Vagina (tissue), 2 donors: ENCODE measurements at places on chromosomes 1 and 21.

- H3K36me3 ChIP-seq = no peaks in the 10 kb centered on the region
- no peaks in the 10 kb centered on the region for H3K27me3 ChIP-seq
- no peak for DNase-seq
- no peak overlapping the region for H3K27ac ChIP-seq
- H3K4me3 ChIP-seq = no peak overlapping the region
- H3K4me1 ChIP-seq = no peaks in the 10 kb centered on the region
Measured at GRCh38 chr1:39608921-39609320, 30.5 kb downstream of the HEYL start.

GRCh38 chr1:19390901-19391595 is 78.9 kb downstream of the SLC66A1 start:
- H3K27ac ChIP-seq = peak overlapping the region; percentile 93
- no peaks in the 10 kb centered on the region for H3K36me3 ChIP-seq
- no peak overlapping the region for H3K4me3 ChIP-seq

GRCh38 chr1:68800182-68800581 is 303.3 kb upstream of the DEPDC1 start:
- no peaks in the 10 kb centered on the region for H3K36me3 ChIP-seq
- no peak overlapping the region for H3K4me3 ChIP-seq
- no peaks in the 10 kb centered on the region for H3K27me3 ChIP-seq
- H3K4me1 ChIP-seq = peaks cover 8% of the 10 kb centered on the region

- no peaks in the 10 kb centered on the region for H3K27me3 ChIP-seq
- peak overlapping the region; percentile 73 for H3K4me3 ChIP-seq
- peak overlapping the region; percentile 86 for H3K27ac ChIP-seq
- no peaks in the 10 kb centered on the region for H3K36me3 ChIP-seq
- H3K4me1 ChIP-seq = peaks cover 69% of the 10 kb centered on the region
Measured at GRCh38 chr1:23556635-23557470, 2.4 kb downstream of the ID3 start.

GRCh38 chr1:22285549-22286396 is 142.9 kb upstream of the WNT4 start:
- no peaks in the 10 kb centered on the region for H3K36me3 ChIP-seq
- peak; percentile 90 for DNase-seq
- H3K4me1 ChIP-seq = no peaks in the 10 kb centered on the region
- H3K4me3 ChIP-seq = no peak overlapping the region

DNA sequence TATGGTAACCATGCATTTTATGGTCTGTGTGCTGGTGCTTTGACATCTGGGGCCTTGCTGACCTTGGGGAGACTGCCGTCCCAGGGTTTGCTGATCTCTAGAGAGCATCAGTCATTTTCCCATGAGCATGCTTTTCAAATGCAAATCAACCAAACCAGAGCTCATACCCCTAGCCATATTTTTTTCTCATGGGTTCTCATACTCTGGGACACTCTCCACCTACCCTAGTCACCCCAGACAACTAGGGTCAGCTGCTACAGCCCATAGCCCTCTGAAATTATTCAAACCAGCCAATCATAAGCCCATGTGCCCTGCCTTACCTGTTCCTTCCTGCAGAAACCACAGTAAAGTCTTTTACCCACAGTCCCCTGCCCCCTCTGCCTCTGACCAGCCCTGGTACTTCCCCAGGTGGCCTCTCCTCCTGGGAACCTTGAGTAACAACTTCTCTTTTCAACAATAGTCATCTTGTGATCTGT is 132.0 kb downstream of the MAP3K21 start:
- H3K4me3 ChIP-seq = no peak overlapping the region
- no peaks in the 10 kb centered on the region for H3K27me3 ChIP-seq
- H3K4me1 ChIP-seq = no peaks in the 10 kb centered on the region
- H3K27ac ChIP-seq = no peak overlapping the region

DNA sequence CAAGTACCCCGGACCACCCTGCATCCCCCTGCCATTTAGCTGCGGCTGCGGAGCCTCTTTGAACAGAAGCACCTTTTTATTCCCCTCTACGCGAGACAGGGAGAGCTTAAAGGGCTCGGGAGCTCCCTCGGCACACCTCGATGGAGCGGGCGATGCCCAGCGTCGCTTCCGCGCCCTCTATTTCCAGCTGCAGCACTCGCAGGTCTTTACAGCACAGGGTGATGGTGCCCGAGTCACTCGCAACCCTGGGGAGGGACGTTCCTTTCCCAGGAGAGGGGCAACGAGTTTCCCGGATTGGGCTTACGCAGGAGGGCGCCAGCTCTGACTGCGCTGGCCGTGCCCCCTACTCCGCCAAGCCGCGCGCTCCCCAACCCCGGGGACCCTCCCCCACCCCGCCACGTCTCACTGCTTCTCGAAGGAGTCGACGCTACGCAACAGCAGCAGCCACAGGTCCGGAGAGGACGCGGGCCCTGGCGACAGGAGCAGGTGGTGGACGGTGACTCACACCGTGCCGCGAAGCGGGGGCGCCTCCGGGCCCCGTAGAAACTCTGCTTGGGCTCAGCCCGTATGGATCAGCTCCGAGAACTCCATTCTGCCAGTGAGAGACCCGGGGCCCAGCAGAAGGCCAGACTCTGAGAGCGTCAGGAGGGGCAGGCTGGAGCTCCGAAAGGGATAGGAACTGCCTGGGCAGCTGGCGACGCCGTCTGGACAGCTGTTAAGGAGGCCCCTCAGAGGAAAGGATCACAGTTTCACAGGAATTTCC is 5.8 kb upstream of the FAM167B start:
- H3K27ac ChIP-seq = peak overlapping the region; percentile 89
- H3K36me3 ChIP-seq = no peaks in the 10 kb centered on the region
- H3K27me3 ChIP-seq = no peaks in the 10 kb centered on the region
- peak overlapping the region; percentile 77 for H3K4me3 ChIP-seq

GRCh38 chr1:193626695-193627094 is 440.3 kb upstream of the B3GALT2 start:
- no peaks in the 10 kb centered on the region for H3K27me3 ChIP-seq
- no peaks in the 10 kb centered on the region for H3K36me3 ChIP-seq
- H3K4me3 ChIP-seq = no peak overlapping the region
- H3K27ac ChIP-seq = no peak overlapping the region
- H3K4me1 ChIP-seq = no peaks in the 10 kb centered on the region

GRCh38 chr1:86687595-86687994 is 16.8 kb upstream of the SH3GLB1 start:
- no peak overlapping the region for H3K4me3 ChIP-seq
- H3K4me1 ChIP-seq = no peaks in the 10 kb centered on the region
- H3K27ac ChIP-seq = no peak overlapping the region
- no peaks in the 10 kb centered on the region for H3K36me3 ChIP-seq

- no peaks in the 10 kb centered on the region for H3K36me3 ChIP-seq
- H3K4me3 ChIP-seq = no peak overlapping the region
- H3K27me3 ChIP-seq = no peaks in the 10 kb centered on the region
- DNase-seq = no peak
- no peak overlapping the region for H3K27ac ChIP-seq
- no peaks in the 10 kb centered on the region for H3K4me1 ChIP-seq
Measured at GRCh38 chr1:167854184-167854583, 59.8 kb downstream of the ADCY10 start.

DNA sequence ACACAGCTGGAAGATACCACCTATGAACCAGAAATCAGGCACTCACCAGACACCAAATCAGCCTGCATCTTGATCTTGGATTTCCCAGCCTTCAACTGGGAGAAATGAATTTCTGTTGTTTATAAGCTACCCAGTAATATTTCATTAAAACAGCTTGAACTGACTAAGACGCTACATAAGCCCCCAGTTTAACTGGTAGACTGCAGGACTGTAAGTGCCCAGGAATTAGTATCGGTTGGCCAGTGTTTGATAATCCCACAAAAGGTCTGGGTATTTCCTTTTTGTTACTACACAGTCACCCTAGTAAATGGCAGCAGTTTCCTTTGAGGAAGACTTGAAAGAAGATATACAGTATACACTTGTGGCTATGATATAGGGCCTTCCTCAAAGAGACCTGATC is 7.3 kb upstream of the SLC35D1 start:
- no peaks in the 10 kb centered on the region for H3K4me1 ChIP-seq

GRCh38 chr1:200778766-200779165 is 40.1 kb downstream of the CAMSAP2 start:
- peaks cover 47% of the 10 kb centered on the region for H3K4me1 ChIP-seq
- DNase-seq = no peak
- no peaks in the 10 kb centered on the region for H3K27me3 ChIP-seq
- no peak overlapping the region for H3K27ac ChIP-seq
- H3K4me3 ChIP-seq = no peak overlapping the region
- H3K36me3 ChIP-seq = peaks cover 7% of the 10 kb centered on the region

DNA sequence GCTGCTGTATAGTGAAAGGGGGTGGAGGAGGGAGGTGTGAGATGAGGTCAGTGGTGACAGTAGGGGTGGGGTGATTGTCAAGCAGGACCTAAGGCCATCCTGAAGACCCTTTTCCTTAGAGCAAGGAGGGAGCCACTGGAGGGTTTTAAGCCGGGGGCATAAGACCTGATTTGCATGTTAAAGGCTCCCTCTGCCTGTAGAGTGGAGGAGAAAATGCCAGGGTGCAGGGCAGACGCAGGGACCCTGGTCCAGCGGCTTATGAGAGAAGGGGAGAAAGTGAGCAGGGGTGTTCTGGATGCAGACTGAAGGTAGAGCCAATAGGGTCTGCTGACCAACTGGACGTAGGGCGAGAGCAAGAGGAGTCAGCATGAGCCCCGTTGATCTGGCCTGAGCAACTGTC is 154.1 kb downstream of the TRABD2B start:
- no peak overlapping the region for H3K27ac ChIP-seq
- no peak for DNase-seq
- no peaks in the 10 kb centered on the region for H3K27me3 ChIP-seq

DNA sequence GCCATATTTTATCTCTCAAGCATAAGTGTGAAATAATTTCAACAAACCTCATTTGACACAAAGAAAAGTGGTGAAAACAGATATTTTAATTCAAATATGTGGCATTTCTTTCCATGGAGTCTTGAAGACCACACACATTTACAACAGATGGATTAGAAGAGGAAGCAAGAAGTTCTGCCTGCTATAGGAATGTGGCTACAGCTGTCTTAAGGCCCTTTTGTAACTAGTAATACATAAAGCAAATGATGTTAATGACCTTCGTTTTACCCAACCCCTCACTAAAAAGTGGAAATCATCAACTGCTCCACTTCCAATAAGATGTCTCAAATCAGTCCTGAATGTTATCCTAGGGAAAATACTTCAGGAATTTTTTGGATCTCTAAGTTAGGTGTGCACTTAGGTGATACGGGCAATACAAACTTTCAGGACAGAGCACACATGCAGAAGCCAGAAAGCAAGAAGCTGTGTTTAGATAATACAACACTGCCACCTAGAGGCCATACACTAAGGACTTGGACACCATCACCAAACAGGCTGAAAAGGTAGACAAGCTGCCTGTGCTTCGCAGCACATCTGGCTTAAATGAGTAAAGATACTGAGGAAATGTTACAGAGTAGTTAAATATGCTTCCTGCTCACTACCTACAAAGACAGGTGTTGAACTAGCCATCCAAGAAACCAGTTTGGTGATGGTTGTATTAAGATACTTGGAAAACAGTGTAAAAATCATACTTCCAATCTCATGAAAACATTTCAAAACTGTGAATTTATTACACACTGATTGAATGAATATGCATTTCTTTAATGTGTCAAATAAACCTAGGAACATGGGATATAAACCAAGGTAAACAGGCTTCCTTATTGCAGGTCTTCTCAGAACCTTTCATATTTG is 24.4 kb downstream of the RRAGC start:
- H3K27ac ChIP-seq = no peak overlapping the region
- H3K36me3 ChIP-seq = peaks cover 20% of the 10 kb centered on the region
- no peak overlapping the region for H3K4me3 ChIP-seq
- DNase-seq = no peak
- no peaks in the 10 kb centered on the region for H3K4me1 ChIP-seq

DNA sequence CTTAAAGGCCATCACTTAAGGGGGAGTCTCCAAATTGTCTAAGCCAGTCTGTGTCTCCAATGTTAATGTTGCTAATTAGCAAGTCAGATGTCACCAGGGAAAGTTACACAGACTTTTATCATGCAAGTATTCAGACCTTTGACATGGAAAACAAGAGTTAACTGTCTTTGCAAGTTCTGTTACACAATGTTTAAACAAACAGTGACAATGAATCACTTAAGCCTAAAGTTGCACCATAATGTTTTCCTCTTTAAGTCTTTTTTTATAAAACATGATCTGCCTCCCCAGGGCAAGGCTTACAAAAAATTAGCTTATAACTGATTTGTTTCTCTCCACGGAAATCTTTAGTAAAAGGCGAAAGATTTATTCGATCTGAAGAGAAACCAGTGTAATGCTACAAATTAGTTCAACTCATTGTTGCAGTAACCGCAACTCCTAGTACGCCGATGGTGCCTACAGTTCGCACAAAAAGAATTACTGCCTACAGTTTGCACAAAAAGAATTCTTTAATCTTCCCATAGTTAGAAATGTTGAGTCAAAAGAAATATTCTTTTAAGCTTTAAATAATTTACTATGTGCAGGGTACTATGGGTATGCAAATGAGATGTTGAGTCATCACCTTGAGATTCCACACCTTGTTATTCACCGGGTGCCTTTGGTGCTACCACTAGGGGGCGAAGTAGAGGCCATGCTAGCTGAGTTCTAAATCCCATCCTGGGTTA is 45.3 kb downstream of the HHAT start:
- H3K4me1 ChIP-seq = peaks cover 10% of the 10 kb centered on the region
- H3K4me3 ChIP-seq = no peak overlapping the region
- H3K27ac ChIP-seq = peak overlapping the region; percentile 52
- no peak for DNase-seq
- no peaks in the 10 kb centered on the region for H3K27me3 ChIP-seq
- no peaks in the 10 kb centered on the region for H3K36me3 ChIP-seq

GRCh38 chr1:8267307-8267706 is 50.6 kb upstream of the SLC45A1 start:
- no peak for DNase-seq
- H3K4me3 ChIP-seq = no peak overlapping the region
- H3K27me3 ChIP-seq = no peaks in the 10 kb centered on the region
- H3K4me1 ChIP-seq = no peaks in the 10 kb centered on the region
- H3K27ac ChIP-seq = no peak overlapping the region

DNA sequence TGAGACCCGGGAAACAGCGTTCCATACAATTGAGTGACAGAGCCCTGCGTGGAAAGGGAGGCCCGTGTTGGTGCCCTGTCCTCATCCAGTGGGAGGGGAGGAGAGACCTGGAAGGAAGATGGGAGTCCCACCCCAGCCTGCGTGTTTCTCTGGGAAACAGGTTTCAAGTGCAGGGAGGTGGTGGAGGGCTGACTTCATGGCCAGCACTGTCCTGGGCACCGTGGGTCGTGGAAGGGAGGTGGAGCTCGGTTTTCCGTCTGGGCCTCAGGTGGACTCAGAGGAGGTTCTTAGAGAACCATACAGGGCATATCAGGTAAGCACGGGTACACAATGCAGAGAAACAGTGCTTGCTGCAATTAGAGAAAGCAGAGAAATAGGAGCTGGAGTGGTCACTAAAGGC is 222.6 kb downstream of the CAMTA1 start:
- no peak overlapping the region for H3K4me3 ChIP-seq
- H3K4me1 ChIP-seq = no peaks in the 10 kb centered on the region
- no peak overlapping the region for H3K27ac ChIP-seq
- DNase-seq = no peak
- no peaks in the 10 kb centered on the region for H3K27me3 ChIP-seq
- no peaks in the 10 kb centered on the region for H3K36me3 ChIP-seq

DNA sequence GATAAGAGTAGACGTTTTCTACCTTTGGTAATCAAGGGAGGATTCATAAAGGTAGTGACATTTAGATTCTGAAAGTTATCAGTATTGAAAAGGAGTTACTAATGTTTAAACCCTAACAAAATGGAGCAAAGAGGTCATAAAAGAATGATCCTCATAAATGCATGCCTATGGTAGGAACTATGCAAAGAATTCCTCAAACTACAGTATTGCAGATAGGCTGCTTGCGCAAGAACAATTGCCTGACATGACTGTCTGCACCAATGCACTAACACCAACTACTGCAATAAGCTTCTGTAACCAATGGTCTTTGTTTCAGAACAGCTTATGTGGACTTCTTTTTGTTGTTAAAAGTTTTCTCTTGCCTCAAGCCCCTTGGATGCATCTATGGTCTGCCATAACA is 597.3 kb upstream of the ADGRL4 start:
- DNase-seq = no peak
- H3K27me3 ChIP-seq = no peaks in the 10 kb centered on the region
- H3K4me3 ChIP-seq = no peak overlapping the region
- H3K4me1 ChIP-seq = no peaks in the 10 kb centered on the region
- no peak overlapping the region for H3K27ac ChIP-seq
